ENCODE measurements at places on chromosomes 3 and 15. TPM values are rescaled to one million over a fixed set of nuclear protein-coding genes. Genes with fewer than 3 reads are reported as not detected.

The IGSF11 gene
- total RNA-seq = 0.18 TPM

The TMIE gene
- not detected for total RNA-seq

The RAB43 gene
- 15.9 TPM for total RNA-seq

The GOLGA8T gene
- not detected for total RNA-seq

- DNase-seq = no peak
These were observed 40.5 kb downstream of the FEZF2 start for GRCh38 chr3:62332835-62333244.

GRCh38 chr3:136577791-136578190 lies 174.4 kb downstream of the STAG1 start:
- DNase-seq = no peak

DNA sequence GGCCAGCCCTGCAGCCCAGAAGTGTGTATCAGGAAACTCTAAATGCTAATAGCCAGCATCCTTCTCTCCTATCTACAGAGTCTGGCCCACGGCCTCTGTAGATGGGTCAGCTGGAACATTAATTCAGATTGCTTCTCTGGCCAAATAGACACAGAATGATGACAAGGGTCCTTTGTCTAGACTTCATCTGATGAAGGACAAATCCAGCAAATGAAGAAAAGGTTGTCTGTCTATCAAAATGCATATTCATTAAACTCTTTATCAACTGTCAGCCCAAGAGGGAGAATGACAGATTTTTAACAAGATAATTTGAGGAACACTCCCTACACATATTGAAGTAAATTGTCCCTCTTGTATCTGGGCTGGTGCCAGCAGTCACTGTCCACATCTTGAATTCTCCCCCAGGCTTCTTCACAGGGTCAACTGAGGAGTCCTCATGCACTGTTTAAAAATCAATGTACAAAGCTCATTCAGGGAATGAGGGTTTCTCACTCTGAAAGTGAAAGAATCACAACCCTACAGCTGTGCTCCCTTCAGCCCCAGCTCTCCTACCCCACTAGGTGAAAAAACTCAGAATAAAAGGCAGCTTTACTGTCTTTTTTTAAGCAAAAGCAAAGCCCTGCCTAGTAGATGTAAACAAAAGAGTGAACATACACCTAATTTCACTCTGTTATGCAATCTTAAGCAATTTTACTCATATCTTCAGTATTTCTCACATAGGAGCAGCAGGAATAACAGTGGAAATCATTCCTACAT lies 507.7 kb downstream of the IGSF11 start:
- peak; percentile 33 for DNase-seq

DNA sequence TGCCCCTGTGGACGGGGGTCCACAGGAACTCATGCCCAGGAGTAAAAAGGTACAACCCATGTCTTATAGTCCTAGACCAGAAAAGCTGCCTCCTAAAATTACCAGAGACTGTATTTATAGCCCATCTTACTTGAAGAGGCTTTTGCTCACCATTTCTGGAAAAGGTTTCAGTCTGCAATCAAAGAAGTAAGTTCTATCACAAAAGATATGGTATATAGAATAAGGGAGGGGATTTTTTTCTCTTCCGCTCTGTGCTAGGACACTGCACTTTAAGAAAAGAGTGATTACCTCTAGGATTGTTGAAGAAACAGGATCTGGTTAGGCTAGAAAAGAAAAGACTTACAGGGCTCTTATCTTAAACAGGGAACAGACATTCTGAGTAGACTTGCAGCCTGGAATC lies 2.6 kb downstream of the SSUH2 start:
- no peak for DNase-seq

DNA sequence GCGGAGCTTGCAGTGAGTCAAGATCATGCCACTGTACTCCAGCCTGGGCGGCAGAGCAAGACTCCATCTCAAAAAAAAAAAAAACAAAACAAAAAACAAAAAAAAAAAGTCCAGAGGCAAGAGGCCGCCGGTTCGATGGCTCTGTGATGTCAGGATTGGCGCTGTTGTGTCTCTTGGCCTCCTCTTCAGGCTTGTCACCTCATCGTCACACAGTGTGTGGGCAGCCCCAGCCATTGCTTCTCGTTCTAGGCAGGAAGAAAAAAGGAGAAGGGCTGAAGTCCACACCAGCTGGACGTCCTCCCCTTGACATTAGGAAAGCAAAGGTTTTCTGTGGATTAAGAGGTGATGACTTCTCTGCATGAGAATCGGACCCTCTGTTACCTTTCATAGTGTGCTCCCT lies 191.1 kb downstream of the NSMCE3 start:
- no peak for DNase-seq

DNA sequence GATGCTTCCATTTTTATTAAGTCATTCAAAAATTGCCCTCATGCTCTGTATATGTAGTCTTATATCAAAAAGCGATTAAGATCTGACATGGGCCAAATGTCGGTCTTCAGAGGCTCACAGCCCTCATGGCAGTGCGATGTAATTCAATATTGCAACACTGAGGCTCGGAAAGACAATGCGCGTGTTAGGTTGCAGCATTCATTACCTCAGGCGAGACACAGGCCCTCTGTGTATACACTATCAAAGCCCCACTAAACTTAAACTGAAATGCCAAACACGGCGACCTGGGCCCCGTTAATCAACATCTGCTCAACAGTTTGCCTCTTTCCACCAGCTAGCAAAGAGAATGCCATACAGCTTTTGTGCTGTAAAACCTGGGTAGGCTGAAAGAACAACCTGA lies 413.4 kb downstream of the ERC2 start:
- DNase-seq = no peak

GRCh38 chr15:100760357-100760903 lies 119.2 kb upstream of the ALDH1A3 start:
- DNase-seq = no peak

The NR1I2 gene
- total RNA-seq = not detected

GRCh38 chr15:29242456-29243242 lies 27.0 kb downstream of the NSMCE3 start:
- no peak for DNase-seq

DNA sequence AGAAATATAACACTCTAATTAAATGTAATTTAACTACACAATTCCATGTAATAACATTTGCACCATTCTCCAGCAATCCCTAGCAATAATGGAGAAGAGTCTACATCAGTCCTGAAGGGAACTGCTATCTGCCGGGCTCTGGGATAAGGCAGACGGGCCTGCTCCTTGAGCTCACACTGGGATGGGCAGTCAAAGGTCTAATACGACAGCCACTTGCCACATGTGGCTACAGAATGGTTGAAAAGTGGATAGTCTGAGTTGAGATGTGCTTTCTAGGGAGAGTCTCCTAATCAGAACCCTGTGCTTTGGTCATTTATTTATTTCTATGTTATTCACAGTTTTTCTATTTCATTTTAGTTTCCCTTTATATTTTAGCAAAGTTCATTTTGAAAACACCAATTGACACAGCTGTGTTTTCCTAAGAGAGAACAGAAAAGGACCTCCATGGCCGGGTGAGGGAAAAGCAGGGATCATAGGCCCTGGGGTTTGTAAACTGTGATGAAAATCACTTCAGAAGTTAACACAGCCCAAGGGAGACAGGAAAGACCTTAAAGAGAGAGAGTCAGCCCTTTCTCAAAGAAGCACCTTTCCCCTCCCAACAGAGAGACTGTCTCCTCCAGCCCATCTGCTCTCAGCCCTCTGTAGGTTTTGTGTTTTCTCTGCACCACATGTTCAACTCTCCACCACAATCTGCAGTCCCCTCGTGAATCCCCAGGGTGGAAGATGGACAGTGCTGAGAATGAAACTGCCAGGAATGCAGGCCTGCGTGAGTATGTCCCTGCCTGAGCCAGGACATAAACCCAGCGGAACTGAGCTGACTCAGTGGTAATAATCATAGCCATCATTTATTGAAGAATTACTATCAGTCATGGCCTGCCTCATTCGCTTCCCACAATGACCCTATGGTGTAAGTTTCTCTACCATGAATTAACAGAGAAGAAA lies 11.6 kb downstream of the FSIP1 start:
- DNase-seq = no peak

Data from H4 (cell line).